ENCODE measurements at places on chromosomes 1 and 21. TPM values are rescaled to one million over a fixed set of nuclear protein-coding genes. Genes with fewer than 3 reads are reported as not detected.

The DISP3 gene
- total RNA-seq: not detected

The OR6N1 gene
- not detected for total RNA-seq

GRCh38 chr1:40896482-40896881 lies 34.3 kb upstream of the CITED4 start:
- peaks cover 15% of the 10 kb centered on the region for H3K4me1 ChIP-seq
- H3K36me3 ChIP-seq: no peaks in the 10 kb centered on the region
- no peak overlapping the region for H3K27ac ChIP-seq
- no peaks in the 10 kb centered on the region for H3K27me3 ChIP-seq

DNA sequence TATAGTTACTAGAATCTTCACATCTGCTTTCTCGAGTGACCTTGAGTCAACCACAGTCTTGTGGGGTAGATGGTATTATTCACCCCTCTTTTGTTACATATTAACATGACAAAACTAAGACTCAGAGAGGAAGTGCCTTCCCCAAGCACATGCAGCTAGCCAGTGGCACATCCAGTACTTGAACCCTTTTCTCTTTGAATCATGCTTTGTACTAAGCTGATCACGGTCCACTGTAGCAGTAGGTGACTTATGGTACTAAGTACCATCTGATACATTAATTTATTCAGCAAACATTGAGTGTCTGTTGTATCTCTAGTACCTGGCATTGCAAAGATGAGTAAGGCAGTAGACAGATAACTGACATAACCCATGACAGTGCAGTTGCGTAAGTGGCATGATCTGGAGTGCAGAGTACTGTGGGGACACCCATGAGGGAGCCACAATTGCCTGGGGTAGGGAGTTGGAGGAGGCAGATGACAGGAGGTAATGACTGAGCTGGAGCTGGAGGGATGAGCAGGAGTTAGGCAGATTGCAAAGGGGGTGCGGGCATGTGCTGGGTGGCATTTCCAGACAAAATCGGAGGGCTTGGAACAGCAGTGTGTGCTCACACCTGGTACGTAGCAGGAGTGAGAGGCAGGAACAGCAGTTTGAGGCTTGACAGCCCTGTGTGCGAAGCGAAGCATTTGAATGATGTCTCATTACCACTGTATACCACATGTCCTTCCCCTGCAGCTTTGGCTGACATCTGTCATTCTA lies 29.8 kb downstream of the UCK2 start:
- no peaks in the 10 kb centered on the region for H3K36me3 ChIP-seq
- no peak overlapping the region for H3K27ac ChIP-seq
- peaks cover 17% of the 10 kb centered on the region for H3K4me1 ChIP-seq
- no peak for DNase-seq
- no peak overlapping the region for H3K4me3 ChIP-seq

- no peaks in the 10 kb centered on the region for H3K36me3 ChIP-seq
- peaks cover 4% of the 10 kb centered on the region for H3K4me1 ChIP-seq
- peaks cover 10% of the 10 kb centered on the region for H3K27me3 ChIP-seq
- H3K27ac ChIP-seq: no peak overlapping the region
These were observed 3.0 kb upstream of the IGSF21 start for GRCh38 chr1:18104546-18105100.

The ZFP69B gene
- total RNA-seq: 0.57 TPM

The MLLT11 gene
- total RNA-seq: 0.75 TPM

The SHISAL2A gene
- total RNA-seq: not detected

The RIPPLY3 gene
- 0.40 TPM for total RNA-seq

DNA sequence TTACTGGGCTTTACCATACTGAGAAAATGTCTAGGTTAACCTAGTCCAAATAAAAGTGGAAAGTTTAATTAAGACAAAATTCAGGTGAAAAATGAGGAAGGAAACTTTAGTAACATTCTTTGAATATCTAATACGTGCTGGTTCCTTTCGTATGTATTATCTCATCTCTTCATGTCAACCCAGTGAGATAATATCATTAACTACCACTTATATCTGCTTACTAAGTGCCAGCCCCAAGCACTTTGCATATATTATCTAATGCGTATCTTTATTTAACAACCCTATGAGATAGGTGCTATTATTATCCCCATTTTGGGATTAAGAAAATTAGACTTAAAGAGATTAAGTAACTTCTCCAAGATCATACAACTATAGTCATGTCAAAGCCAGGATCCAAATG lies 12.5 kb upstream of the PLPP3 start:
- no peak for DNase-seq
- no peaks in the 10 kb centered on the region for H3K36me3 ChIP-seq
- no peaks in the 10 kb centered on the region for H3K27me3 ChIP-seq

The LCE1A gene
- total RNA-seq: not detected

GRCh38 chr1:245054507-245055270 lies 100.1 kb upstream of the KIF26B start:
- no peaks in the 10 kb centered on the region for H3K4me1 ChIP-seq
- no peak overlapping the region for H3K27ac ChIP-seq
- DNase-seq: no peak

DNA sequence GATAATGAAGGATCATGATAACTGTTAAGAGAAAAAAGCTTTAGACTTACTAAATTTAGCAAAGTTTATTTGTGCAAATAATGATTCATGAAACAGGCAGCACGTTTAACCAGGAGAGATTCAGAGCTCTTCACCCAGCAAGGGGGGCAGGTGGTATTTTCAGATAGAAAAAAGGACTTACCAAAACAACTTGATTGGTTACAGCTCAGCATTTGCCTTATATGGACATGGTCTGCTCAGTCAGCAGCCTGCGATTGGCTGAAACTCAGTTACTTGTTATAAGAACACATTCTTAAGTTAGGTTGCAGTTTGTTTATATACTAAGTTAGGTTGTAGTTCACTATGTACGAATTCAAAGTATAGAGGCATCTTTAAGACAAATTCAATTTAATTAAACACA lies 165.6 kb downstream of the DUSP10 start:
- H3K36me3 ChIP-seq: no peaks in the 10 kb centered on the region
- H3K4me3 ChIP-seq: no peak overlapping the region
- H3K4me1 ChIP-seq: peaks cover 3% of the 10 kb centered on the region
- no peaks in the 10 kb centered on the region for H3K27me3 ChIP-seq

The ZNF670 gene
- 4.0 TPM for total RNA-seq

DNA sequence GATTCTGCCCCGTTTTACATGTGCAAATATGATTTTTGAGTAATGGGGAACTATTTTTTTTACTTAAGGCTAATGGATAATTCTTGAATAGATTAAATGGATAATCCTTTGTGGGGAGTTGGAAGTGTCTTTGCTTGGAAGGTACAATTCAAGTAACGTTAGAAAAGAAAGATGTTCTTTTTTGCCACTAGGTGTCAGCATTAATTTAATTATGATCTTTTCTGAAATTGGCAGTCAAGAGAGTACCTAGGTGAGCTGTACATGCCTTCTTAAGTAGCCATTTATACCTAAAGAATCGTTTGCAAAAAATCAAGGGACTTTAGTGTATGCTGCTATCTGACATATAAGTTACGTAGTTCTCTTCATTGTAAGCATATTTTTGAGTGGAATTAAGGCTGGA lies 2.2 kb downstream of the FBXO28 start:
- H3K36me3 ChIP-seq: peaks cover 23% of the 10 kb centered on the region
- H3K4me1 ChIP-seq: peaks cover 23% of the 10 kb centered on the region
- DNase-seq: no peak

DNA sequence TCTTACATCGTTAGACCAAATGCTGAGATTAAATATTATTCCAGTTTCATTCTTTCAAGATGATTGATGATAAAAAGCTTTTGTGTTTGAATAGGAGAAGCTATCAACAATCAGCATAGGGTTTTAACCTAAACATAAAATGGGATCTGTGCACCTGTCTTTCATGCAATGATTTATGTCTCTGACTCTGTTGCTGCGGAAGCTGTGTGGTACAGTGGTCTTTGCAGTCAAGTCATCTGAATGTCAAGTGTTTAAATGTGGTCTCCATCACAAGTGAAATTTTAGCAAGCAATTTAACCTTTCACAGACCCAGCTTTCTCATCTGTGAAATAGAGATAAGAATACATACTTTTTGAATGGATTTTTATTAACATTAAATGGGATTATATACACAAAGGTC lies 107.2 kb downstream of the PLPPR5 start:
- H3K27me3 ChIP-seq: no peaks in the 10 kb centered on the region
- no peaks in the 10 kb centered on the region for H3K4me1 ChIP-seq
- H3K27ac ChIP-seq: no peak overlapping the region
- H3K4me3 ChIP-seq: no peak overlapping the region
- no peak for DNase-seq
- no peaks in the 10 kb centered on the region for H3K36me3 ChIP-seq

The SELP gene
- 0.19 TPM for total RNA-seq

GRCh38 chr21:31124010-31124409 lies 85.7 kb upstream of the KRTAP19-8 start:
- no peak overlapping the region for H3K27ac ChIP-seq
- H3K4me3 ChIP-seq: no peak overlapping the region
- no peak for DNase-seq

The TMCO2 gene
- total RNA-seq: not detected

The NBPF26 gene
- total RNA-seq: 12.2 TPM

The NIPAL3 gene
- 25.0 TPM for total RNA-seq

GRCh38 chr1:182794676-182795201 lies 5.2 kb downstream of the NPL start:
- DNase-seq: no peak
- H3K4me3 ChIP-seq: no peak overlapping the region
- peaks cover 22% of the 10 kb centered on the region for H3K4me1 ChIP-seq
- peak overlapping the region; percentile 9 for H3K27ac ChIP-seq

The SLC44A5 gene
- total RNA-seq: 0.27 TPM

The LDLRAD1 gene
- not detected for total RNA-seq

DNA sequence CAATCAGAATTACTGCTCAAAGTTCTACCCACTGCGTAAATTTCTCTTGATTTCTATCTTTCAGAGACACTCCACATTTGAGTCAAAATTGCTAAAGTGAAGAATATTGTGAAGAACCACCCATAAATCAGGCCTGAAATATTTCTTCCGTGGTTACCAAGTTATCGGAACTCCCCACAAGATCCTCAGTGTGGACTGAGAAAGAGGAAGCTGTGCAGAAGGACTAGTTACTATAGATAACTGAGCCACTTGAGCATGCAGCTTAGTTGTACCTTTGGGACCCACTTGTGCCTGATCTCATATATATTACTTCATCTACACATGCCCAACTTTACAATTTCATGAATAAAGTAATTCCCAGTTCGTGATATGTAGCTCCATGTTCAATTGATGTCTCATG lies 18.4 kb downstream of the RWDD3 start:
- H3K27me3 ChIP-seq: no peaks in the 10 kb centered on the region
- DNase-seq: no peak
- no peak overlapping the region for H3K27ac ChIP-seq
- H3K4me1 ChIP-seq: no peaks in the 10 kb centered on the region
- H3K36me3 ChIP-seq: no peaks in the 10 kb centered on the region

- no peak overlapping the region for H3K27ac ChIP-seq
- H3K27me3 ChIP-seq: no peaks in the 10 kb centered on the region
- no peak for DNase-seq
- no peaks in the 10 kb centered on the region for H3K4me1 ChIP-seq
- H3K4me3 ChIP-seq: no peak overlapping the region
- H3K36me3 ChIP-seq: no peaks in the 10 kb centered on the region
These were observed 90.9 kb downstream of the GIPC2 start for GRCh38 chr1:78136680-78137079.

DNA sequence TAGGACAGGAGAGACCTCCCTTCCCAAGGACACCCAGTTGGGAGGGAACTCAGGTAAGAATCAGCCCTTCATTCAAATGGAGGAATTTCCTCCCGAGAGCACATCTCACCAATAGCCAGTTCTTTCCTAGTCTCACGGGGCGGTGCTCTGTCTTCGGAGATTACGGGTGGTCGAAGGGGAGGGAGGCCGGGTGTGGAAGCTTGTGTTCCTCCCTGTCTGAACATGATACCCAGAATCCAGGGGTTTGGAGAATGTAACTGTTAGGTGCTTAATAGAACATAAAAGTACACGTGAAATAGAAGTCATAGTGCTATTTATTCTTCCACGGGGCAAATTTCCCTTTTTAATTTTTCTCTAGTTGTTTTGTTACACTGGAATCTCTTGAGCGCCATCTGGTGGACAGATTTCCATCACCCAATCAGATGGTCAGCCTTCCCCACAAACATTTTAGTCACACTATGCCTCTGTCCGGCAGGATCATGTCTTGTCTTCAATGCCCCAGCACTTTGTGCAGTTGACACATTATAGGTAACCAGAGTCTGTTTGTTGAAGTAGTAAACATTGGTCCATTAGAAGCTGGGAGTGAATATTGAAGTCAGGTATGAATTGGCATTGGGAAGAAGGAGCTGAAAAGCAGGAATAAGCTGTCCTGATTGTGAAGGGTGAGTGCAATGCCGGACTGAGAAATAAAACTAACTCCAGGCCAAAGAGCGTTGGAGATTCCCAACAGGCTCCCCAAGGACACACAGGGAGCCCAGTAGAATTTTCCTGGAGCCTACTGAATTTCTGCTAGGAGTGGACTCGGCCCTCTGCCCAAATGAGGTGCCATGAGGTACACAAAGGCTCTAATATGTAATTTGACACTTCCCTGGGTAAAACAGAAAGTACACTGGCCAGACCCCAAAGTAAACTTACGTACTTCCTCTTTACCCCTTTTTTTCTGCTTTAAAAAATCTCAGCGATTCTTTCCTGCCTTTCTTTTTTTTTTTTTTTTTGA lies 27.6 kb upstream of the ZNF697 start:
- no peaks in the 10 kb centered on the region for H3K36me3 ChIP-seq
- H3K27me3 ChIP-seq: no peaks in the 10 kb centered on the region
- no peak for DNase-seq
- peak overlapping the region; percentile 57 for H3K27ac ChIP-seq

DNA sequence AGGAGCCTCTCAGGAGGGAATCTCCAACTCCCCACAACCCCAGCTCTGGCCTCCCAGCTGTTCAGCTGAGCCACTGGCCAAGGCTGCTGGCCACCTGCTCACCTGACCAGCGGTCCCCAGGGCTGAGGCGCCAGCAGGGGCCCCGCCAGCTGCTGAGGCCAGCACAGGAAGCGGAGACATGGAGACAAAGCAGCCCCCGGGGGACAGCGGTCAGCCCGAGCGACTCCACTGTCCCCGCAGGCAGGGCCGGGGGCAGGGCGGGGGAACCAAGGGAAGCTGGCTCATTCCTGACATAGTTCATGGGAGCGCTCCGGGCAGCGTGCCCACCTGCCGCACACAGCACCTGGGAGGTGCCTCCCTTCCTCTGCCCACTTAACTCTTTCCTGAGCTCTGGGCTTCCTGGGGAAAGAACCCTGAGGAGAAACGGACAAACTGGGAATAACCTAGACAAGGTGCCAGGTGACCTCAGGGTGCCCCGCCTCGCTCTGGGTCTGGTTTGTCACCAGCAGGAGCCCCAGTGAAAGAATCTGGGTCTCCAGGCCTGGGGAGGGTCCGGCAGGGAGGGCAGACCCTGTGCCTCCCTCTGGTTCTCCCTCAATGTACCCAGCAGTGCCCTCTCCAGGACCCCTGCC lies 10.7 kb downstream of the EPHA2 start:
- no peaks in the 10 kb centered on the region for H3K27me3 ChIP-seq
- H3K27ac ChIP-seq: peak overlapping the region; percentile 88
- DNase-seq: no peak
- H3K36me3 ChIP-seq: peaks cover 32% of the 10 kb centered on the region
- peak overlapping the region; percentile 9 for H3K4me3 ChIP-seq

The SLC9C2 gene
- total RNA-seq: not detected

Data from esophagus squamous epithelium (tissue), 5 donors.